Stimulated activated CD4-positive, alpha-beta T cell treated with anti-CD3 and anti-CD28 coated beads, TNF-alpha, amount 100 ng/mL, for 1 hour (primary cell): ENCODE measurements at places on chromosomes 1 and 21.
A peak's percentile ranks its signal among the peaks of the same experiment; 100 is the strongest.

DNA sequence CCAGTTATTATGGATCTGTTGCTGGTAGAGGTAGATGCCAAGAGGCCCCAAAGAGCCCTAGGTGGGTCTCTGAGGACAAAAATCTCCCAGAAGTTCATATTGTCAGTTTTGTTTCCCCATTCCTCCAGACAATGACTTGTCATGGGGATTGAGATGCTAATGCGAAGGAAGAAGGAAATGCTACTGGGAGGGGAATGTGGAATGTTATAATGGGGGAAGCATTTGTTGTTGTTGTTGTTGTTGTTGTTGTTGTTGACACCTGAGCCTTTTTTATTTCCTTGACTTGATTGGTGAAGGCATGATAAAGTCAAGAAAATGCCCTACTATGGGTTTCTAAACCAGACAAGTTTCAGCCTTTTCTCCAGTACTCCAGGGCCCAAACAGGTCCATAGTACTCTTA lies 108.9 kb downstream of the BEND5 start:
- DNase-seq: no peak

DNA sequence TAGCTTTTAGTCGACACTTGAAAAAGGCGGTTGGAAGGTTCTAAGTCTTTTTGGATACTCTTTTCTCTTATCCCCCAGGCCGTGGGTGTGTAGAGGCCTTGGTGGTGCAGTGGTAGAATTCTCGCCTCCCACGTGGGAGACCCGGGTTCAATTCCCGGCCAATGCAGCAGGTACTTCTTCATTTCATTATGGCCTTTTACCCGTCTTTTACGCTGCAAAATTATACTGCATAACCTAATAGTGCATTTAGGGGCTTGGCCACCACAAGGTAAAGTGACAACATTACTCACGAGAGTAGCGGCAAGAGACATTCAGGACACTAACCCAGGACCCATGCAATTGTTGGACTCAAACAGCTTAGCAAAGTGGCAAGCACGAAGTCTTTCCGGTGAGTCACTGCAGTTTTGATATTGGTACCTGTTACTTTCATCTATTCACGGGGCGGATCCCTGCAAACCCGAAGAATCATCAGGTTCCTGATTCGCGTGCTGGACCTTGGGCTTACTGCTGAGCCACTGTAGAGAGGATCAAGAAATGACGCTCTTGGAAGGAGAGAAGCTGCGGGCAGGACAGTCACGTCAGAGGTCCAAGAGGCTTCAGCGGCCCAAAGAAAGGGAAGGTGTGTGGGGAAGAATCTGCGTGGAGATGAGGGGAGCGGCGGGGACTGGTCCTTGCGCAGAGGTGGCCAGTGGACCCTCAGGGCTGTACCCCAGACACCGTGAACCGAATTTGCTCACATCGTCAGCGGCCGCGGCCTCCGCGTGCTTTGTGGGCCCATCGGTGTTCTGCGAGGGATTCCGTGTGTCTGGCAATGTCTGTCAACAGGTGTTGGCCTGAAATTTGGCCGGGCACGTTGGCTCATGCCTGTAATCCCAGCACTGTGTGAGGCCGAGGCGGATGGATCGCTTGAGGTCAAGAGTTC lies 12.9 kb upstream of the RNU1-4 start:
- no peak for DNase-seq

DNA sequence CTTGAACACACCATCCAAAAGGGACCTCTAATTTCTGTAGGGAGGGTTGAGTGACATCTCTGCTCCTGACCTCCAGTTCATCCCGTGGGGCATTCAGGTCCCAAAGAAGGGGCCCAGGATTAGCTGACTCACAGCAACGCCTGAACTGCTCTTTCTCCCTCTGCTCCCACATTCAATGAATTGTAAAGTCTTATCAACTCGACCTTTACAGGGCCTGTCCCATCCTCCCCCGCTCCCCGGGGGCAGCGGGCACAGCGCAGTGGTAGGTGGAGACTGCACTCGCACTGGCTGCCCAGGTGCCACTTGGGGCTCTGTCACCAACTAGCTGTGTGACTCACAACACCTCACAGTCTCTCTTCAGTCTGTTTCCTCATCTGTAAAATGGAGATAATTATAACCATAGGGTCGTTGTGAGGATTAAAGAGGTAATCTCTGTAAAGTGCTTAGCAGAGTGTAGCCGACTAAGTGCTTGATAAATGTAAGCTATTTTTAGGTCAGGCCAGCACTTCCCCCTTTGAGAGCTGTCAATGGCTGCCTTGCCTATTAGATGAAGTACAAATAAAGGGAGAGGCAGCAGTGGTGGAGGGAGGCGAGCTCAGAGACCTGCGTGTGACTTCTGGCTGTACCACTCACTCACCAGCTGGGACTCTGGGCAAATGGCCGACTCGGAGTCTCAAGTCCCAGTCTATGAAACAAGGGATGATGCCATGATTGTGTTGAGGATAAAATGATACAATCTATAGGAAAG lies 637 bp upstream of the MYBPHL start:
- no peak for DNase-seq

DNA sequence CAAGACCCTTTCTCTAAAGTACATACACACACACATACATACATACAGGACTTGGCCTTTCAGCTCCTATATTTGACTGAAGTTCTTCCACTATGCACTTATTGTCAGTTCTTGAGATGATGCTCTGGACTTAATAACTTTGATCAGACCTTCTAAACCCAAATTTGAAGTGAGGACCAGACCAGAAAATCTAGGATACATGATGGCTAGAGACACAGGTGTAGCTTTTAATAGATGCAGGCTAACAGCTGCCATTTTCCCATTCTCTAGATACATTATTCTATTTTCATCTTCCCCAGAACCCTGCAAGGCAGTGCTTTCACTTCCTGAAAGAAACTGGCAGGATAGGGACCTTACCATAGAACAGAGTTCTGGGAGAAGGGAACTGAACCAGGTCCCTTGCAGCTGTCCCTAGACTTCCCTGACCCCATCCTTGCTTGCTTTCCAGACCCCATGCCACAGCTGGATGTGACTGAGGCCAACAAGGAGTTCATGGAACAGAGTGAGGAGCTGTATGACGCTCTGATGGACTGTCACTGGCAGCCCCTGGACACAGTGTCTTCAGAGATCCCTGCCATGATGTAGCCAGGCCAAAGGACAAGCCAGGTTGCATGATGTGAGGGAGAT lies 14.9 kb upstream of the RAB42 start:
- DNase-seq: peak; percentile 34
